Retinal pigment epithelial cell (primary cell): ENCODE measurements at places on chromosomes 3 and 15.

- DNase-seq, result no peak
These were observed 66.3 kb downstream of the TPRG1 start for GRCh38 chr3:189238071-189238470.

DNA sequence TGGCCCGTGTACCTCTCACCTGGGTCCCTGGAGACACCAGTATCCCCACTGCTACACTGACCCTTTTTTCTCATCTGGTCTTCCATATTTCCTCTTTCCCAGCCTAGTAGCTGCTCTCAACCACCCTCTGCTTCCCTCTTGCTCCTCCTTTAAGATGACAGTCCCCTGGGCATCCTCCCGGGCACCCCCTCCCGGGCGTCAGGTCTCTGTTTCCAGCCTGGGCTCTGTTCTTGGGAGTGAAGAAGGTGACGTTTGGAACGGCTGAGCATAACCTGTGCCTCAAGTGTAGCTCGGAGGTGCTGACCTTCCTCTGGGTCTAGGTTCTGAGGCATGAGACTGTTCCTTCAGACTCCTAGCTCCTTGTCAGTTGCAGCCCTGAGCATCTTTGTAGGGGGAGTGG is 101.2 kb downstream of the VGLL4 start:
- DNase-seq, result no peak

DNA sequence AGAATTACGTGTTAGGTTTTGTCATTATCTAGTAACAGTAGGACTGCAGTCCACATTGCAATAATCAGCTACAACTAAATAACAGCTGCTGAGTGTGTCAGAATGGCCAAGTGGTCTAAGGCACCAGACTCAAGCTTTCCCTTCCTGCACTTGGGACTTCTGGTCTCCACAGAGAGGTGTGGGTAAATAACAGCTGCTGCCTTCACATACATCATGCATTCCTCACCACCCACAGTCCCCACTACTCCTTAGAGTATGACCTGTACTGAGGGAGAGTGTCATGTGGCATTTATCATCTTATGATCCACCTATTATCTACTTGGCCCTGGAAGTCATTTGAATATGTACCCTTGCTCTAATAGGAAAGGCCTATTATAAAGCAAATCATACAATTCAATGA is 22.2 kb upstream of the ZMAT3 start:
- no peak for DNase-seq

DNA sequence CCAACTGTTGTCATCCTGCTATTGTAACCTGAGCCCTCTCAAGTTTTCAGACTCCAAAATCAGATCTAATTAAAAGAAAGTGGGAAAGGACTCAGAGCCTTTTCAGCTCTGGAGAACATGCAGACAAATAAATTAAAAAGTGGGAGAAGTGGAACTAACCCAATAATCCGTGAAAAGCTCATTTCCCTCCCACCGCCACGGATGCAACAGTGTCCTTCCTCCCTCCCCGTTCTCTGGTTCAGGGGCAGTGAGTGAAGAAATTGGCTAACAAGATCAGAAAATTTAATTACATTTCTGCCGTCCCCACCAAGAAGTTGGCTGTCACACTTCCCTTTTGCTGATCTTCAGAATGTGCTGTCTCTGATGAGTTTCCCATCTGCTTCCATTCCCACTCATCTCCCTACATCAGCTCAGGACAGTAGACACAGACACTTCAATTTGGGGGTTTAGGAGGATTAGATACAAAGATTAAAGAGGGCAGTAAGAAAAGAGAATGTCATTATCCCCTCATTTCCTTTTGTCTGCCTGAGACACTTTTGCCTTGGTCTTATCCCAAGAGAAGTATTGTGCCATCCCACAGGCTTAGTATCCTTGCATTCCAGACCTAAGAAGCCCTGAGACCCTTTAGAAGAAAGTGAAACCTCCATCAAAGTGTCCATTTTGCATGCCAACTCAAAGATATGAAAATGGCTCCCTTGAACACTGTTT is 335.7 kb upstream of the PPP2R3A start:
- no peak for DNase-seq

- no peak for DNase-seq
These were observed 322.5 kb upstream of the COL8A1 start for GRCh38 chr3:99315896-99316295.

GRCh38 chr15:91263632-91264531 is 163.8 kb downstream of the SV2B start:
- no peak for DNase-seq

- no peak for DNase-seq
These were observed 766.7 kb upstream of the GOLIM4 start for GRCh38 chr3:168862466-168862865.

DNA sequence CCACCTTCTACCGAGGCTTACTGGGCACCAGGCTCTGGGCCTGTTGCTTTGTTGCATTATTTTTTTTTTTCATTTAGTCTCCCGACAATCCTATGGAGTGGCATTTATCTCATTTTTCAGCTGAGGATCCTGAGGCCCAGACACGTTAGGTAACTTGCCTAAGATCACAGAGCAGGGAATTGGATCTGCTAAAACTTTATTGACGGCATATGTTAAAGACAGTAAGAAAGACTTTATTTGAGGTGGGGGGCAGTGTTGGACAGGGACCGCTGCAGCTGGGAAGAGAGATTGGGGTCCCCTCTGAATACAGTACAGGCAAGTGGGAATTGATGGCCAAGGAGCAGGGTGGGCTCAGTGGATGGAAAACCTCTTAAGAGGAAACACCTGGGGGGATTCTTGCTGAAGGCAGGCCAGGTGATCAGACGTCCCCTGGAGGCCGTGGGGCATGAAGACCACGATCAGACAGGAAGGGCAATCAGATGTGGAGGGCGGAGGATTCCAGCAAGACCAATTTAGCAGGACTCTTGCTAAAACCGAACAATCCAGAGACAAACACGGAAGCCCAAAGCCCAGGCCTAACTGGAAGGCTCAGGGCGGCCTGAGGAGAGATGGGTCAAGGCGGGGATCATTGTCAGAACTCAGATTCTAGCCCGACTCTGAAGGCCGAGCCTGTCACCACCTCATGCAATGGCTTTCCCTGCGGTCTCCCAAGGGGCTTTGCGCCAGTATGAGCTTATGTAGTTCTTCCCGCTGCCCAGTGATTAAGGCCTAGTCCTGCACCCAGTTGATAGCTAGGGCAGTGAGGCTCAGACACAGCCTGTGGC is 53.7 kb downstream of the RGMA start:
- DNase-seq, result no peak

DNA sequence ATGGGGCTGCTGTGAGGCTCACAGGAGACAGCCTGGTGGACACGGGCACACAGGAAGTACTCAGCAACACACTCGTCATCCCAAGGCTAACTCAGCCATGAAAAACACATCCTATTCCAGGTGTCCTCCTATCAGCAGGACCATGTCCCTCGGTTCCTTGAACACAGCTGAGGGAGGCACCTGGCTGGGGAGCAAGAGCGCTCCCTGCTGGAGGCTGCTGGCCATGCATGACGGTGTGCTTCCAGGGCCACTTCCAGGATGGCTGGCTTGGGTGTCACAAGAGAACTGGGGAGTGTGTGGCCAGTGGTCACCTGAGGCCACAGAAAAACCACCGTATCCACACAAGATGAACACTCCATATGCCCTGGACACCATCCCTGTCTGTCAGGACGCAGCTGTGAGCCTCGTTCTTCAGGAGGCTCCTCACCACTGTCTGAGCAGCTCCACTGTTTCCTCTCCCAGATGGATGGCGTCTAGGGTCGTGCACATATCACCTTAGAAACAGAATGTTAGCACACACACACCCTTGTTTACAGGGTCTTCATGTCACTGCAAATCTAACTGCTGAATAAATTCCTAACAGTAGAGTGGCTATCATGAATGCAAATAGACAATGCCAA is 31.0 kb downstream of the POC1A start:
- DNase-seq, result peak; percentile 6

DNA sequence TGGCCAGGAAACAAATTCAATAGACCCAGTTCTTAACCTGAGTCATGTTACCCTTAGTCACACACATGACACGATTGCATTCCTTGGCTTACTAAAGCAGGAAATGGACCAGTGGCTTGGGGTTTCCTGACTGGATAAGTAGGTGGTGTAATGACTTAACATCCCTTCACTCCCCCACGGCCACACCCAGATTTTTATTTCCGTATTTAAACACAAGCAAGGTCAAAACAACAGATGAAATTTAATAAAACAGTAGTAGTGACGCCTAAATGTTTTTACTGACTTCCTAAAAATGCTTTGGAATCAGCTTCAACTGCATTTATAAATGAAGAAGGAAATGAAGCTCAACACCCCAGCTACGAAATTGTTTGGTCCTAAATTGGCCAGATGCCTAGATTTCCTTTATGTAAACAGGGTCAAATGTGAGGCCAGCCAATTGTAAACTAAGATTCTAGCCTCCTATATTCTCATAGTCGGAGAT is 324.3 kb downstream of the CHST2 start:
- DNase-seq, result peak; percentile 99

GRCh38 chr15:61044723-61045122 is 184.4 kb downstream of the RORA start:
- DNase-seq, result no peak

GRCh38 chr3:111980716-111981456 is 2.1 kb downstream of the ABHD10 start:
- DNase-seq, result no peak

GRCh38 chr3:64995857-64996551 is 308.2 kb upstream of the ADAMTS9 start:
- no peak for DNase-seq

DNA sequence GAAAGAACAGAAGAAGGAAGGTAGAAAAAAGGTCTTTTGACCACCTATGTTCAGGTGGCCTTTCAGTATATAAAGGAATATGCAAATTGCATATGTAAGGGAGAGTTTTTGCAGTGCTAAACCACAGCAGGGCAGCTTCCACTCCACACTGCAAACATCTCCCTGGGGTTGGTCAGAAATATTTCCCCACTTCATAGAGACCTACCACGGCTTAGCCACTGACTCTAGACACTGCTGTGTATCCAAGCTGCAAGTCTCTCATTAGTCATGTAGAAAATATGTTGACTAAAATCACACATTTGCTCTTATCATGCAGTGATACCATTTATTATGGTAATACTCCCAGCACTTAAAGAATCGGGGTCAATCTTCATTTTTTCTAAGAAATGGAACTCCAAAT is 214.9 kb upstream of the NR2F2 start:
- peak; percentile 47 for DNase-seq

DNA sequence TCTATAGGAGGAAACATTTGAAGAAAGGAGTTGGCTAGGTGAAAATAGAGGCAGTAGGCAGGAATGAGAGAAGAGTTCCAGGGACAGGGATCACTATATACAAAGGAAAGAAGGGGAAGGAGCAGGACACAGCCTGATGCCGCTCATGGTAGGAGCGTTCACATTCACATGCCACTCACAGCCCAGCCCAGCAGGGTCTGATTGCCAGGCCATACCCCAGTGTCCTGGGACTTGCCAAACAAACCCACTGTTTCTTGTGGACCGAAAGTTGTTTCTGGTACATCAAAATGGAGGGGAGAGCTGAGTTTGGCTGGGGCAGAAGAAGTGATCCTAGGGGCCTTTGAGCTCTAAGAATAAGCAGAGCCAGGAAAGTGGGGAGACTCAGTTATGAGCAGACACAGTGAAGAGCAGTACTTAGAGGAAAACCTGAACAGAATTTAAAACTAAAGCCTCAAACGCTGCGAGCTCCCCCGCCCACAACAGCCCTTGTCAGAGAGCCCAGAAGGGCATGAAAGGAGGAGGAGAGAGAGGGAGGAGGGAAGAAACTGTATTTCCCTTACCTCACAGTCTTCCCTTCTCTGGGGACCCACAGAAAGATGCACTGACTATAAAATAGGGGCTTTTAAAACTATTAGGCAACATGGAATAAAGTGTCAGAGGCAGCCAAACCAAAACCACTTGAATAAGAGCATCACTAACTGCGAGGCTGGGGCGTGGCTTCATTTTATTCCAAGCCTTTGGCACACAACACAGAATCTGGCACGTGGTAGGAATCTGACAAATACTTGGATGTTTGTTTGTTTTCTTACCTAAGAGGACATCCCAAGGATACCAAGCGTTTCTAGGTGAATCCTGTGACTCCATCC is 129.0 kb downstream of the RPL22L1 start:
- DNase-seq, result no peak

DNA sequence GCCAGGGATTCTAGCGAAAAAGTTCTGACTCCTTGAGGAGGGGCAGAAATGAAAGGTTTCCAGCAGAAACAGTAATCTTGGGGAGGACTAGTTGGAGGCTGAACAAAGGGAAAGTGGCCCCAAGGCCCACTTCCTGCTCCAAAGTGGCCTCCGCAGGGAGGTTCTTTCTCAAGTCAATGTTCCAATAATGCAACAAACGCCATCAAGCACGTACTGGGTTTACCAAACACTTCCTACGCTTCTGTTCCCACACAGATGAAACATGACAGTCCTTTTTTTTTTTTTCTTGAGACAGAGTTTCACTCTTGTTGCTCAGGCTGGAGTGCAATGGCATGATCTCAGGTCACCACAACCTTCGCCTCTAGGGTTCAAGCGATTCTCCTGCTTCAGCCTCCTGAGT is 9.6 kb upstream of the RCCD1 start:
- no peak for DNase-seq
